ENCODE measurements at places on chromosomes 2 and 18. TPM values are rescaled to one million over a fixed set of nuclear protein-coding genes. Genes with fewer than 3 reads are reported as not detected.

Gene NTSR2
- total RNA-seq: not detected

Gene RFTN2
- 6.2 TPM for total RNA-seq

Gene GREB1L
- 8.8 TPM for total RNA-seq

Gene CGREF1
- total RNA-seq: 0.62 TPM

Gene MYL1
- total RNA-seq: 391 TPM

Gene WNT10A
- 63.4 TPM for total RNA-seq

DNA sequence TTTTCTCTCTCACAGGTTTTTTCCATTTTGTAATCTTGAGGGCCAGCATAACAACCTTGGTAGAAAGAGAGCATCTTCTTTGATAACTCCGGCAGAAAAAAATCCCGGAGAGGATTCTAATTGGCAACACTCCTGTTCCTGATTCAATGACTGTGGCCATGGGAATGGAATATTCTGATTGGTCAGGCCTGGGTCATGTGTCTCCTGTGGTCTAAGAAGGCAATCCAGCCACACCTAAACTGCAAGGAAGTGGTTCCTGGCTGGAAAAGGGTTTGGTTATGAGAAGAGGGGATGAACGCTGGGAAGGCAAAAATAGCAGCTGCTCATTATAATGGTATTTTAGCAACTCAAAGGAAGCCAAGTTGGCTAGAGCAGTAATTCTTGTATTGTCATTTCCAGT, 24.8 kb upstream of the ZNF638 start:
- peak; percentile 97 for DNase-seq

GRCh38 chr2:26580751-26581150, 60.4 kb downstream of the CIB4 start:
- DNase-seq: no peak

Gene UNC80
- total RNA-seq: not detected

- DNase-seq: peak; percentile 72
Observed at GRCh38 chr2:23381084-23381483, 3.9 kb upstream of the KLHL29 start.

Gene GREB1
- total RNA-seq: 0.52 TPM

DNA sequence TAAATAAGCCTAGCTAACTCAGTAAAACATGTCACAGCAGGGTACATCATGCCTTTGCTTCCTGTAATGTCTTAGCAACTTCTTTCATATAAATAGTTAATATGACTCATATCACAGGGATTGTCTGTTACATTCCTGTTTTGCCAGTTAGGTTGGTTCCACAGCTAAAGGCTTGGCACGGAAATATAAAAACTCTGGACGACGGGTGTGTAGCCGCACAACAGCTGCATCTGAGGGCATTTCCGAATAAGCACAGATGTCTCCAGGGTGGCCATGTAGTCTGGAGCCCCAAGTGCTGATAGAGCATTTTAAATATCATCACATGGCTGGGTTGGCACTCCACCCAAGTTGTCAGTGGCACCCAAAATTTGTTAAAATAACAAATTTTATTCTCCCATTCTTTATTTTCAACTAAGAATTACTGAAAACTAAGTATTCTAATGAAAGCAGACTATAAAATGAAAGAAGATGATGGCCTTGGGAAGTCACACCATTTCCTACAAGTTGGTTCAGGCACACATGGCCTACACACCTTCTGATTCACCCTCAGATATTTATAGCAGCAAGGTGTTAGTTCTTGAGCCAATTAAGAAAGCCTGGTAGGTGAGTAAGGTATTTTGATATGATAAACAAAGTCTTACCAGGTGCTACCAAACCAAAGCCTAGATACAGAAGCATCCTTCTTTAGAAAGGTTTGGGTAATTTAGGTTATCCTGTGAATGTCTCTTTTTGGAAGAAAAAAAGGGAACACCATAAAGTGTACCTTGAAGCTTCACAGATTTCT, 61.8 kb upstream of the STK17B start:
- DNase-seq: peak; percentile 99

DNA sequence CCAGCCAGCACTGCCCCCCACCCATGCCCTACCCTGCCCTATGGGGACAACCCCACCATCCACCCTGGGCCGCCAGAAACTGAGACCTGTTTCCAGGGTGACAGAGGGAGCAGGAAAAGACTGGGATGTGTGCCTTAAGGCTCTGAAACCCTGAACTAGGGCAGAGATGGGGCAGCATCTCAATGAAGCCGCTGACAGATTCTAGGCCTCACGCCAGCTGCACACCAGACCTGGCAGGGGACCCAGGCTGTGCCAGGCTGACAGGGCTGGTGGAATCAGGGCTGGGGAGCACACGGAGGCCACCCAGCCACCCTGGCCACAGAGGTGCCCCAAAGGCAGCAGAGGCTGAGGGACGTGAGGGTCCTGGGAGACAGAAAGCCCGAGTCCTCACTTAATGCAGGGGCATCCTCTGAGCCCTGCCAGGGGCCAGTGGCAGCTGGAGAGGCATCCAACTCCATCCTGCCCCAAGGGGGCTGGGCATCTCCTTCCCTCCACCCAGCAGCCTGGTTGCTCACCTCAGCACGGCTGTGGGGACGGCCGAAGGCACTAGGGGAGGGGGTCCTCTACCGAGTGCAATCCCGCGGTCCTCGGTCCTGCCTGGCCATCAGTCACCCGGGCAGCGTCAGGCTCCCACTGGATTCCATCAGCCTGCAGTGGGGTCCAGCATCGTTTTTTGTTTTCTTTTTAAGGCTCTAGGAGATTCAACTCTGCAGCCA, 169.2 kb downstream of the ZFP36L2 start:
- DNase-seq: no peak

Gene AGXT
- total RNA-seq: not detected

Gene RBMS1
- total RNA-seq: 67.5 TPM

GRCh38 chr2:57372237-57372984, 674.2 kb upstream of the VRK2 start:
- peak; percentile 9 for DNase-seq

DNA sequence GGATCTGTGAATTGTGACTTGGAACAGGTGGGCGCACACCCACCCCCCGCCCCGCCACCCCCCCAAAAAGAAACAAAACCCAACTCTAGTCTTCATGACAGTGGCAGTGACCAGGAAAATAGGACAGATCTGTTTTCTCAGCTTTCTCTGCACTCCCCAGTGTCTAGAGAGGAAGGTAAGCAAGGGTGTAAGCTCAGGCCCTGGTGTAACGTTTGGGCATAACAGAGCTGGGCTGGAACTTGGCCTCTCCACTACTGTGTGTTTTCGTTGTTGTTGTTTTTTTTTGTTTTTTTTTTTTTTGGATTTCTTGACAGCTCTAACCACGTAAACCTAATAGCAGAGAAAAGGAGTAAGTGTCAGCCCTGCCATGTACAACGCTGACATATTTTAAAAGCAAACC, 1160.8 kb downstream of the DPP10 start:
- DNase-seq: no peak

DNA sequence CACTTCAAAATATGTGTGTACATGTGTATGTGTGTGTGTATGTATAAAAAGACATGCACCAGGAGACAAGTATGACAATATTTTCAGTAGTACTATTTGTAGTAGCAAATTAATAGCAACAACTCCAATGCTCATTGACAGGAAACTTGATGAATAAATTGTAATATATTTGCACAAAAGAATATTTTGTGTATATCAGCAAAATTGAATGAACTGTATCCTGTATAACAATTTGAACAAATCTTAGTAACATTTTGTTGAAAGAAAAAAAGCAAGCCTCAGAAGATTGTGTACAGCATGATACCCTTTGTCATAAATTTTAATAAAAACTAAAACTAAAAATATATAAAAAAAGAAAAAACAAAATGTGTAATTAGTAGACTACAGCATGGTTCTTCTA, 1367.3 kb upstream of the TMEFF2 start:
- no peak for DNase-seq

- no peak for DNase-seq
Observed at GRCh38 chr18:55430026-55430425, 158.0 kb downstream of the TCF4 start.

Gene ZSWIM2
- total RNA-seq: 0.16 TPM

Gene ST8SIA3
- not detected for total RNA-seq

- peak; percentile 71 for DNase-seq
Observed at GRCh38 chr2:38315707-38316333, 61.3 kb downstream of the ATL2 start.

Gene MC5R
- 0.21 TPM for total RNA-seq

DNA sequence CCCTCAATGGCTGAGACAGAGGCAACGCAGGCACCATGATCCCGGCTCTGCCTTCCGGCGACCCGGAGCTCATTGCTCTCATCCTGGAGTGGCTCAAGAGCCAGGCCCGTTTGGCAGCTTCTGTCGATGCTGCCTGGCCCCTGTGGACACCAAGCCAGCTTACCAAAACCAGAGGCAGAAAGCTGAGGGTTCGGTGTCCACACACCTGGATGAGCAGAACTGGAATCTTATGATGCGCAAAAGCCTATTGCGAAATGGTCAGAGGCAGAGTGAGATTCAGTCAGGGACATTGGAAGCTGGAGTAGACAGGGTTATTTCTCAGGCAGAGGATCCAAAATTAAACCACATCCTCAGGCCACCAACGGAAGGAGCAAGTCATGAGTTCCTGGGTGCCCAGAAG, 34.9 kb upstream of the TGIF1 start:
- DNase-seq: no peak

GRCh38 chr2:84942964-84943421, 28.0 kb upstream of the KCMF1 start:
- no peak for DNase-seq

GRCh38 chr2:235897992-235898391, 270.2 kb downstream of the GBX2 start:
- DNase-seq: no peak

Gene OSBPL6
- total RNA-seq: 20.6 TPM

- no peak for DNase-seq
Observed at GRCh38 chr2:223165423-223166214, 113.6 kb downstream of the KCNE4 start.

GRCh38 chr2:62831729-62832128, 126.2 kb downstream of the EHBP1 start:
- DNase-seq: no peak

- no peak for DNase-seq
Observed at GRCh38 chr2:162824304-162824703, 14.3 kb downstream of the KCNH7 start.

Gene FEV
- not detected for total RNA-seq

DNA sequence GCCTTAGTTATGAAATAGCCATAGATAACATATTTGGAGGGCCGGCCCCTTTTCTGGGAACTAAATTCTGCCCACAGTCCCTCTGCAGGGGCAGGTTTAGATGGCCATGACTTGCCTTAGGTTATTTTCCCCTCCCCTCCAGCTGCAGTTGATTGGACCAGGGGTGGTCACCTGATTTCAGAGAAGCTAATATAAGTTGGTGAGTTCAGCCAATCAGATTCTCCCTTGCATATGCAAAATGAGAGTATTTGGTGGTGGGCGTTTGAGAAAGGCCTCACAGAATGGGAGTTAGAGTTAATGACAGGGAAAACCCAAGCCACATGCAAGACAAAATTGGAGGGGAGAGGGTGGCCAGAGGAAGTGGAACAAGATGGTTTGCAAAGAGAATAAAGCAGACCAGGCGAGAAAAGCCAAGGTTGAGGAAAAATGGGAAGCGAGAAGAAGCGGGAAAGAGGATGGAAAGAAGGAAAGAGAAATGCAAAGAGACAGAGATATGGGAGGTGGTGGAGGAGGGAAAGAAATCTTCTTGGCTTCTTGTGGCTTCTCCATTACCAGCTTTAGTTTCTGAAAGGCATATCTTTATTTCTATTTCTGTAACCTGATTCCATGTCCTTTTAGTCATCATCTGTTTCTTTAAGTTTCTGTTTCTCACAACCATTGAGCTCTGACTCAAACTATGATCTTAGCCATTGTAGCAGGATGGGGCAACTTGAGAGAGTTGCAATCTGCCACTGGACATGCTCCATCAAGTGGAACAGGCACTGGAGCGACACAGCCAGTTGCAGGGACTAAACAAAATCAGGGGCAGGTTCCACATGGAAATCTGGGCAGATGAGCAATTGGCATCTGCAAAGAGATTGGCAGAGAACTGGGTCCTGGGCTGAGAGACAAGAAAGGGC, 108.1 kb upstream of the SIX3 start:
- DNase-seq: no peak

Gene CD302
- 6.3 TPM for total RNA-seq

Gene TPGS2
- 120 TPM for total RNA-seq

Gene CPO
- total RNA-seq: not detected

Gene DTNA
- total RNA-seq: 74.3 TPM

DNA sequence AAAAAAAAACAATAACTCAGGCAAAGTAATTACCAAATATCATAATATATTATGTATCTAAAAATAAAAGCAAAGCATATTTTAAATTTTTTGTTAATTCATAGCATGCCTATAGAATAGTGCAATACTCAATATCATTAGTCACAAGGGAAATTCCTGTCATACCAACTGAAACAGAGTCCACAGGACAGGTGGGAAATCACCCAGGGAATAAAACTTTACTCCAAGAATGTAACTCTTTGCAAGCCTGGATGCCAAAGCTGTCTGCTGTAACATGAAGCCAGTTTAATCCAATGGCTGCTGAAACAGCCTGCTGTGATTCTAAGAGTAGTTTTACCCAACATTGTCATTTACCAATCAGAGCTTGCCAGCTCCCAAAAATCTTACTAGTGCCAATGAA, 40.0 kb upstream of the SULT1C3 start:
- peak; percentile 23 for DNase-seq

GRCh38 chr2:153519257-153519875, 40.8 kb upstream of the RPRM start:
- DNase-seq: peak; percentile 72

- DNase-seq: no peak
Observed at GRCh38 chr2:126272401-126272800, 383.6 kb upstream of the GYPC start.

DNA sequence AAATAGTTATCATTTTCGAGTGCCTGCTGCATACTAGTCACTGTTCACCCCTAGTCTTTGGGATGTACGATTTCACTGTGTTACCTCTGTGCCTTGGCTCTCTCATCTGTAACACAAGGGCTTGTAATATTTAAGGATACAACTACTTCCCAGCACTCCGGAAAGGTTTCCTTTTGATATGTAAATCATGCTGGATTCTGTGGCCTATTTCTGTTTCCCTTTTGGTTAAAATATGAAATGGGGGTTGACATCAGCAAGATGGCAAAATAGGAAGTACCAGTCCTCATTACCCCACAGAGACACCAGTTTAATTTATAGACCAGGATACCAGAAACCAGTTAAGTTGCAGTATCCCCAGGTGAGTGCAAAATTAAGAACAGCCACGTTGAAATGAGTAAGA, 23.5 kb downstream of the PSMG2 start:
- no peak for DNase-seq

GRCh38 chr2:23107327-23107941, 277.5 kb upstream of the KLHL29 start:
- DNase-seq: no peak

- no peak for DNase-seq
Observed at GRCh38 chr2:112001942-112002341, 53.1 kb upstream of the TMEM87B start.

- DNase-seq: peak; percentile 59
Observed at GRCh38 chr2:18167871-18168270, 289.4 kb downstream of the KCNS3 start.

Data from myocyte (in vitro differentiated cells).